ENCODE measurements at places on chromosomes 2 and 18.

- DNase-seq: no peak
These were observed 532.7 kb upstream of the POU3F3 start for GRCh38 chr2:104321116-104321795.

- DNase-seq: no peak
These were observed 26.4 kb downstream of the TRAPPC12 start for GRCh38 chr2:3405876-3406275.

DNA sequence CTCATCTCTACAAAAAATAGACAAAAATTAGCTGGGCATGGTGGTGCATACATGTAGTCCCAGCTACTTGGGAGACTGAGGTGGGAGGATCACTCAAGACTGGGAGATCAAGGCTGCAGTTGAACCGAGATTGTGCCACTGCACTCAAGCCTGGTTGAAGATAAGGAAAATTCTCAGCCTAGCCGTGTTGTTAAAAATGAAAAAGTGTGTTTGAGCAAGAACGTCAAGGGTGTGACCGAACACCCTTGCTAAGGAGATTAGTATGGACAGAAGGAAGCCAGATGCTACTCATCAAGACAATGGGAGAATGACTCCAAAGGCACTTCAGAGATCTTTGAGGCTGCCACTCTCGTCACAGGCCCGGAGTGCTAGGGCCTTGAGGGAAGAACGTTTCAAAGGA, 70.0 kb upstream of the NDUFV2 start:
- DNase-seq: no peak

- DNase-seq: no peak
These were observed 1653.3 kb upstream of the TMEFF2 start for GRCh38 chr2:193847991-193848390.

DNA sequence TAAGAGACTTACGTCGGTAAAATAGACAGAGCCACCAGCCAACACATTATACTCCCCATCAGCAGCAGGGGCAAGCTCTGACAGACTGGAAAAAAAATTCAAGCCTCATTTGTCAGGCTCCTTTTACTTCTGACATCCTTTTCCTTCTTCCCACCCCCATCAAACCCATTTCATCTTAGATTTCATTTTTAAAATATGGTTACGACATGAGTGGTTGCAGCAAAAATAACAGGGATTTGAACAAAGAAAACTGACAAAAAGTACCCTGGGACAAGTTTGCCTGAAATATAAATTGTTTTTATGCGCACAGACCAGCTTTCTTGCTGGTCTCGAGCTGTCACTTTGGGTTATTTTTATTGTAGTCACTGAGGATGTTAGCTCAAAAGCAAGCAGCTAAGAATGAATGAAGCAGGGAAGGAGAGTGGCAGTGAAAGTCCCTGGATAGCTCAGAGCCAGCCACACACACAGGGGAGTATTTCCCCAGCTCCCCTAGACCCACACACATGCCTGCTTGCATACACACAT, 30.7 kb upstream of the LINC00305 start:
- no peak for DNase-seq
